ENCODE measurements at places on chromosomes 13 and 19. TPM values are rescaled to one million over a fixed set of nuclear protein-coding genes. Genes with fewer than 3 reads are reported as not detected.

DNA sequence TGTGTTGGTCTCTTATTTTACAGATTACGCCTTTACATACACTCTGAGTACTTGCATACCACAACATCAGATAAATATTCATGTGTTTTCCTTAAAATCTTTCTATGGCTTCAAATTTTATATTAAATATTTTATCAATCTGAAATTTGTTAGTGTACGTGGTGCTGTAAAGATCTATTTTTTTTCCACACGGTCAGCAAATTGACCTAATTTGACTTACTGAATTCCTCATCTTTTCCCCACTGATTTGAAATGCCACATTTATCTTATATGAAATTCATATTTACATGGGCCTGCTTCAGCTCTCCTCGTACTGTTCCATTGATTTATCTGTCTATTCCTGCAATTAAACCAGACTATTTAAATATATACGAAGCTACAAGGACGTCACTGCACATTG, 433.8 kb upstream of the ZNF507 start:
- no peaks in the 10 kb centered on the region for H3K36me3 ChIP-seq
- no peak overlapping the region for H3K4me3 ChIP-seq
- H3K27ac ChIP-seq = no peak overlapping the region
- no peaks in the 10 kb centered on the region for H3K27me3 ChIP-seq

- no peak overlapping the region for H3K4me3 ChIP-seq
- H3K36me3 ChIP-seq = no peaks in the 10 kb centered on the region
- no peaks in the 10 kb centered on the region for H3K27me3 ChIP-seq
Measured at GRCh38 chr13:59363313-59363712, 800.4 kb downstream of the DIAPH3 start.

The PSG11 gene
- total RNA-seq = 0.28 TPM

The SELENOV gene
- total RNA-seq = not detected
